ENCODE measurements at places on chromosomes 16 and 17.

GRCh38 chr17:79218175-79218824 is 143.7 kb downstream of the ENGASE start:
- no peak for DNase-seq

GRCh38 chr17:57762452-57763395 is 17.6 kb upstream of the CCDC182 start:
- DNase-seq, result peak; percentile 36

DNA sequence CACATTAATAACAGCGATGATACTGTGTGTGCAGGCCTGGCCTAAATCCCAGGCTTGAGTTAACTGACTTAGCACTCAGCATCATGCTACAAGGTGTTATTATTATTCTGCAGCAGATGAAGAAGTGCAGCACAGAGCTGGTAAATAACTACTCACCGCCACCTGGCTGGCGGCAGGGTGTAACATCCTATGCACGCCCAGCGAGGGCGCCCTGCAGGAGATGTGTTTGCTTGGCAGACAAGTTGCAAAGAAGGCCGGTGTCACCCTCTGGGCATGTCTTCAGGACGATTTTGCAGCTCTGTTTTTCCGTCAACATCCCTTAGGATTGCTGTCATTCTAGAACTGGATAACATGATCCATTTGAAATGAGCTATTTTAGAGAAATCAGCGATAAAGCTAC is 30.1 kb downstream of the DNAH9 start:
- no peak for DNase-seq

DNA sequence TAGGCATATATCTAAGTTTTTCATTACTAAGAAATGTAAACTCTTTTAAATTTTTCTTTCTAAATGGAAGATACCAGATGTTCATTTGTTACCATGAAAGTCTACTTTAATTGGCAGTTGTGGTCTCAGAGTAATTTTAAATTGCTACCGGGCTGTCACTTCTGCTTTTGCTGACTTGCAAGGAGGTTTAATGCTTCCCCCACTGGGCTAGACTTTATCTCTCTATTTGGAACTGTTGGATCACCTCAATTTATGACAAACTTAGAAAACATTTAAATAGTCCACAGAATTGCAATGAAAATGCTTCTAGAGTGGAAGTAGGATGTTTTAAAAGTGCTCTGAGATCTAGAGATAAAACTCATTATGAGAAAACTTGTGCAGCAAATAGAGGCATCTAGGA is 479.8 kb upstream of the GOT2 start:
- DNase-seq, result no peak

- DNase-seq, result no peak
These were observed 141.1 kb downstream of the NTN1 start for GRCh38 chr17:9162275-9162985.

DNA sequence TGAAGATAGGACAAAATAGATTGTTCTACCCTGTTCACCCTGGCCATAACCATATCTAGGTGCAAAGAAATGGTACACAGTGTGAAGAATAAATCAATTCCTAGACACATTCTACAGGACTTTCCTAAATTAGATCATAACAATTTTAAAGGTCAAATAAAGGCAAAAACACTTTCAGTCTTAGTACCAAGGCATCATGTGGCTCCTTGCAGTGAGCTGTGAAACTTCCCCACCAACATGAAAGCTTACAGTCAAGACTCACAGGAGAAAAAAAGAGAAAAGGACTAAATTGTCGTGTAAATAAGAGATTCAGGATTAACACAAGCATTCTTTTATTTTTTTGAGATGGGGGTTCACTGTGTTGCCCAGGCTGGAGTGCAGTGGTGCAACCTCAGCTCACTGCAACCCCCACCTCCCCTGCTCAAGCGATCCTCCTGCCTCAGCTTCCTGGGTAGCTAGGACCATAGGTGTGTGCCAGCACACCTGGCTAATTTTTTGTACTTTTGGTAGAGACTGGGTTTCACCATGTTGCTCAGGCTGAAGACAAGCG is 14.2 kb downstream of the NSMCE1 start:
- DNase-seq, result no peak

DNA sequence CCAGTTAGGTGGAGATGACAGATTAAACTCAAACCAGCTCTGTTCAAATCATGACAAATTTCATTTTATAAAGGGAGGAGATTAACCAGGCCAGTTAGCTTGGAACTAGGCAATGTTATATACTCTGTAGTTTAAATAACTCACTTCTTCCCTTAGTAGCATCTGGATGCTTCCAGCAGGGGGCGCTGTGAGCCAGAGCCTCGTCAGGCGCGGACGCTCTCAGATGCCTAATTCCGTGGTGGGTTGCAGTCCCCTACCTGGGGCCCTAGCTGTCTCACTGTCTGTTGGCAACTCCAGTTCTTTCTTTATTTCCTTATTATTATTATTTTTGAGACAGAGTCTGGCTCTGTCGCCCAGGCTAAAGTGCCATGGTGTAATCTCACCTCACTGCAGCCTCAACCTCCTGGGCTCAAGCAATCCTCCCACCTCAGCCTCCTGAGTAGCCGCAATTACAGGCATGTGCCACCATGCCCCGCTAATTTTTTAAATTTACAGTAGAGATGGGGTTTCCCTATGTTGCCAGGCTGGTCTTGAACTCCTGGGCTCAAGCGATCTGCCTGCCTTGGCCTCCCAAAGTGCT is 17.3 kb upstream of the WFDC1 start:
- no peak for DNase-seq
